LHCN-M2 (cell line): ENCODE measurements at places on chromosomes 6 and 20.

GRCh38 chr6:95321126-95321525 is 256.2 kb upstream of the MANEA start:
- DNase-seq: no peak

DNA sequence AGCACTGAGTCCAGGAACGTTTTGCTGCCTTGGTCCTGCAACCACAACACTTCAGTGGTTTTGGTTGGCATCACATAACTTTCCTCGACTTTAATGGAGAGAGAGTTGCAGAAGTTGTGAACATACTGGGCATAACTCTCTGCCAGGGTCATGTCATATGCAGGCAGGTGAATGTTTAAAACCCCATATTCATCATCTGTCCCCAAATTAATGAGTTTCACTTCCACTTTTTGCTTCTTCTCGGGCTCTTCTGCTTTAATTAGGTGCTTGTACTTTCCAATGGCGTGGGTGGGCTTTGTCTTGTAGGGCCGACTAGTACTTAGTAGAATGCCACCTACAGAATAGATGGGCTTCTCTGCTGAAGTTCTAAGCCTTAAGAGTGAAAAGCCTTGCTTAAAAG is 45.2 kb upstream of the TFAP2A start:
- no peak for DNase-seq

- no peak for DNase-seq
Measured at GRCh38 chr20:4109307-4109940, 94.1 kb upstream of the RNF24 start.

DNA sequence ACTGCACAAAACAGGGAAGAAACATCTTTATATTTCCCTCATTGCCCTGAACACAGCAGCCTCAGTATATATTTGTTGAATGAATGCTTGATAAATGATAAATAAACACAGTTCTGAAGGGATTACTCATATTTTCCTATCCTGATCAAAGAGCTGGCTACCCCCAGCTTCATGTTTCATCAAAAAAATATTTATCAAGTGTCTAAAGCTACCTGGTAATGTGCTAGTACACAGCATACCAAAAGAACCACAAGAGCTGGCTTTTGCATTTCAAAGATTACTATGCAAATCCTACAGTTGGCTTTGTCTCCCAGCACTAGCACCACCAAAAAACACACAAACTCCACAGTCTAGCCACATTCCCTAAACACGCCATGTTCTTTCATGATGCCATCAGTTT is 130.0 kb downstream of the BTBD9 start:
- DNase-seq: peak; percentile 65

- DNase-seq: no peak
Measured at GRCh38 chr6:118017301-118017848, 110.3 kb downstream of the SLC35F1 start.

DNA sequence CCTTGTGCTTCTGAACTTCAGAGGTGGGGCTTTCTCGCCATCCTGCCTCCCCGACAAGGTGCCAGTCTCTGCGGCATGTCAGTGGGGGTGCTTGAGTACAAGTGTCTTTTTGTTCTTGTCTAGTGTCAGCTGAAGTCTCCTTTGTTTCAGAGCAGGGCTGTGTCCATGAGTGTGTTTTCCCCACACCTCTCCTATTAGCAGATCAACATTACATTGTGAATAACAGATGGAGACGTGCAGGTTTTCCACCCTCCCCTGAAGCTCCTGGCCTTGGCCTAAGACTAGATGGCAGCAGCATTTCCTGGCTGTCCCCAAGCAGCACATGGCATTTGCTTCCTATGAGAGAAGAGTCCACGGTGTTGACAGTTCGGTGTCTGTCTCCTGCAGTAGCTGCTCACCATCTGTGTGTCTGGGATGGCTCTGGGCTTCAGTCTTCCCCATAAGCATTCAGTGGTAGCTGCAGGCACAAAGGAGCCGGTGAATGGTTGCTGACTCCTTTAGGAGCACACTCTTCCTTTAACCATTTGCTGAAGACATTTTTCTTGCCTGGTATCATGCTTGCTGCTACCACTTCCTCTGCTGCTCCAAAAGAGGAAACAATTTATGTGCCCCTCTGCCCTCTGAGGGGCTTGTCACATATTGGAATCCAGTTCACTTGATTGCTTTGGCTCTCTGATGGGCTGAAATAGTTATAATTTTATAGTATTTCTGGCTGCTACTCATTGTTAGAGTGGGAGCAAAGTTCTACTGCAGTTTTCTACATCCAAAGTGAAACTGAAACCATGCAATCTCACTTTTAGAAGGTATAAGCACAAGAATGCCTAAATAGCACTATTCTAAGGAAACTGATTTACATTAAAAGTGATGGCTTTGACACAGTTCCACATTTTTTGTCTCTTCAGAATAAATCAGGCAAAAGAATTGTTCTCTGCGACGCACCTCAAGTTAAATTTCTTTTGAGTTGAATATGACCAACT is 913.0 kb downstream of the C6orf118 start:
- DNase-seq: peak; percentile 38

DNA sequence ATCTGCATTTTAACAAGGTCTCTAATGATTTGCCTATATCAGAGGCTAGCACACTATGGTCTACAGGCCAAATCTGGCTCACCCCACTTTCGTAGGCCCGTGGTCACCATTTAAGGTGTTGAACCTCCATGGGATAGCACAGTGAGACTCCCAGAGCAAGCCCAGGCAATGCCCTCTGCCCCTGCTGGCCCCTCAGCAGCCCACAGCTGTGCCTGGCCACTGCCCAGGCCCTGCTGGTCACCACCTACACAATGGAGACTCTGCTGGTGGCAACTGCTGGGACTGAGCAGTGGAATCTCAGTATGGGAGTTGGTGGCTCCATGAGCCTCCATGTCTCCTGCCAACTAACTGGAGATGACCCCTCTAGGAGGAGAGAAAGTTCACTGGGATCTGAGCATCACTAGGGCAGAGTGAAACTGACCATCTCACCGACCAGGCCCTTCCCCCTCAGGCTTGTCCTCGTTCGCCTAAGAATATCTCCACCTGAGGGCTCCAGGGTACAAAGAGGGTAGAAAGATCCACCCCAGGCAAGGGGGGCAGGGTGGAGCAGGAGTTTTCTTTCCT is 2.3 kb downstream of the ANKRD66 start:
- no peak for DNase-seq

DNA sequence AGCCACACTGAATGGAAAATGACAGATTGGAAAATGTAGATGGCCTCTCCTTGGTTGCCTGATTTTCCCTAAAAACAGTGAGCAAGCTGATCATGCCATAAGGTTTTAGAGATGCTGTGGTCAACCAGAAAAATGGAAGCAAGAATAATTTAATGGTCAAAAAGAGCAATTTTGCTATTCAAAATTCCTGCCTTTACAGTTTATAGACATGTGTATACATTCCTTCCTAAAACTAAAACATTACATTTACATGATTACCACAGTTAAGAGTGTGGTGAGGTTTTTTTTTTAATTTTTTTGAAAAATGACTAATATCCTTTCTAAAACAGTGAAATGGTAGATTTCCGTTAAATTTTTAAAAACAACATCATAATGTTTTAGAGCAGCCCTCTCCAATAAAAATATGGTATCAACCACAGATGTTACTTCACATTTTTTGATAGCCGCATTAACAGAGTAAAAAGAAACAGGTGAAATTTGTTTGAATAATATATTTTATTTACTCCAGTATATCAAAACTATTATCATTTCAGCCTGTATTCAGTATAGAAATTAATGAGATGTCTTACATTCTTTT is 407.0 kb upstream of the SOX4 start:
- DNase-seq: peak; percentile 37

GRCh38 chr20:50191544-50192363 is 1.1 kb downstream of the CEBPB start:
- peak; percentile 64 for DNase-seq

- DNase-seq: peak; percentile 80
Measured at GRCh38 chr20:31707994-31708735, 14.5 kb downstream of the BCL2L1 start.

DNA sequence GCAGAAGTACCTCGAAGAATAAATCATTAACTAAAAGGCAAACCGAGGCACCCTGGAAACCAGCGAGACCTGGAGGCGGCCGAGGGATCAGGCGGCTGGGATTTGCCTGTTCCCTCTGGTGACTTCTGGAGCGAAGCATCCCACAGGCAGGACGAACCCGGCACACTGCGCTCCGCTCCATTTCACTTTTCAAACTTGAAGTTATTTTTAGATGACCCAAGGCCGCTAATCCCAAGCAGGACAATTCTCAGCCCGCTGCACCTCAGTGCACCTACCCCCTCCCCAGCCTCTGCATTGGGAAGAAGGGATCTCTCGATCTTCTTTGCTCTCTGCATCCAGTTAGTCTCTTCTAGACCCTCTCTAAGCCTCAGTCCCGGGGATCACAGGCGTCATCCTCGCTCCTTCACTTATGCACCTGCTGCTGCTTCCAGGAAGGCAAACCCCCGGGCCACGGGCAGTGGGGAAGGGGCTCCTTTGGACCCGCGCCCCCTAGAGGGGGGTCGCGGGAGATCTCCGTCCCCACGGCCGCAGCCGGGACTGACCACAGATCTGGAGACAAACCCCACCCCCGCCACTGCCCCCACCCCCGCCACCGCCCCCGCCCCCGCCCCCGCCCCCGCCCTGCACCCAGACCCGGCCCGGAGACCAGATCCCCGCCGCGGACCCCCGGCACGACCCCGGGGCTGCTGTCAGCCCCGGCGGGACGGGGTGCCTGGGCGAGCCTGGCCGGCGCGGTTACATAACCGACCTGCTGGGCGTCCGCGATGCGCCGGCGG is 636 bp downstream of the RCAN2 start:
- DNase-seq: no peak

DNA sequence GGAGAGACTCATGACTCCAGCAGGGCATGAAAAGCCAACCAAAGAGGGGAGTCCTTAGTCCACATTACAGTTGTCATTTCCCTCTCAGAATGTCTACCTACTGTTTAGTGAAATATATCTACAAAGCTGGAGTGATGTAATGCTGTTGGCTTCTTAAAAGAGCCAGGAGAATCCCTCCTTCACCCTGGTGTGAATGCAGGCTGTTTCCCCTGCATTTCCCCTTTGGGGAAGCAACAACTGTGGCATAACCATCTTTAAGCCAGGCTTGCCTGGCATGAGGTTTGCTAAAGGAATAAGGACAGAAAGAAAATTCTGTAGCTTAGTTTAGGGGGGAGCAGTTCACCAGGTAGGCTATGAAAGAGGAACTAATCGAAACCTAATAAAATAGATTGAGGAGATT is 129.5 kb downstream of the CRYBG1 start:
- no peak for DNase-seq

DNA sequence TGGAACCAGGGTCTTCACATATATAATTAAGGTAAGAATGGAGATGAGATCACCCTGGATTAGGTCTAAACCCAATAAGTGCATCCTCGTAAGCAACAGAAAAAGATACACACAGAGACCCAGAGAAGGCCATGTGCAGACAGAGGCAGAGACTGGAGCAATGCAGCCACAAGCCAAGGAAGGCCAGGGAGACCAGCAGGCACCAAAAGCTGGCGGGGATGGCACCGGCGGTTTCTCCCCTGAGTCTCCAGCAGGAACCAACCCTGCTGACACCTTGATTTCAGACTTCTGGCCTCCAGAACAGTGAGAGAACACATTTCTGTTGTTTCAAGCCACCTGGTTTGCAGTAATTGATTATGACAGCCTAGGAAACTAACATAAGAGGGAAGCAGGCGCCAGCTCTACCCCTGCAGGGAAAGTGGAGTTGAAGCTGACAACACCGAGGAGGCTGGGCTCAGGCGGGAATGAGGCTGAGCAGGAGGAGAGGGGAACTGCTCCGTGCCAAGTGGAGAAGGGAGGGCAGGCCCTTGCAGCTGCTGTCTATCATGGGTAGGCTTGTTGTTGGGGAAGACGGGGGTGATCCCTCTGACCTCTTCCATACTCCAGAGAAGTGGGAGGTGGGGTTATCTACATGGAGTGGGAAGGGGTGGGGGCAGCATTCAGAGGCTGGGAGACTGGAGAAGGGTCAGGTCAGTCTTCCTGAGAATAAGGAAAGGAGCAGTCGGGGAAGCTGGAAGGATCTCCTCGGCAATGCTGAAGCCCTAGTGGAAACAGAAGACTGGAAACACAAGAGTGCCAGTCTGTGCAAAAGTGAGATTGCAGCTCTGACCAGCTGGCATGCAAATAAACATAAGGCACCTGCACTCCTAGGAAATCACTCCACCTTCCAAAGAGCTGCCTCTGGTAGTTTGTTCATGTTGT is 72.7 kb downstream of the NFATC2 start:
- DNase-seq: no peak

GRCh38 chr6:128335963-128336362 is 184.4 kb downstream of the PTPRK start:
- DNase-seq: no peak

GRCh38 chr20:36647196-36648121 is 1.5 kb upstream of the SLA2 start:
- no peak for DNase-seq

DNA sequence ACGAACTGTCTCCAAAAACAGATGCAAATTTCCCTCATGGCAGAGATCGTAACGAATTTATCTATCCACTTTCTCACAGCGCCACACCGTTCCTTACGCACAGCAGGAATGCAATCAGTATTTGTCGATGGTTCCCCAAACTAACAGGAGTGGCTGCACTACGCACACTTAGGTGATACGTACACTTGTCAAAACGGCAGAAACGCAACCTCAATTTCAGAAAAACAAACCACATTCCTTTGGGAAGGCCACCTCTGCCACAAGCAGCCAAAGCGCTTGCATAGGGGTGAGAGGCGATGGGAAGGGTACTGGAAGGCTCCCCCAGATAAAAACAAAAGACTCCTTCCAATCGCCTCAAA is 638 bp downstream of the MDN1 start:
- DNase-seq: peak; percentile 28

- DNase-seq: no peak
Measured at GRCh38 chr20:10984913-10985312, 311.1 kb upstream of the JAG1 start.

- DNase-seq: peak; percentile 14
Measured at GRCh38 chr6:151702851-151703658, 104.4 kb upstream of the ESR1 start.

DNA sequence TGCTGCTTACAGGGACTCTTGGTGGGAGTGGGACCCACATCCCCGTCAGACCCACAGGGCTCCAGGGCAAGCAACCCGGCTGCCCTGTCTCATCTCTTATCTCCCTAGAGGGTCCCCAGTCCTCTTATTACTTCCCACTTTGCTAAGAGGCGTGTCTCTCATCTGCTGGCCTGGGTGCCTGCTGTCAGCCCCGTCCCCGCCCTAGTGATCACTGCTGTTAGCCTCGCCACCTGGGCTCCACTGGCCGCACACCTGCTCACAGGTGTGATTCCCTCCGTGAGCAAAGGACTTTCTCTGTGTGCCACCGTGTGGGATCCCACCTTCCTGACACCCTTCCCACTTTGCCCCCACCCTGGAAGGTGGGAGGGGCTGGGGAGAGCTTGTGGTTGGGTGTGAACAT is 57.6 kb downstream of the TCP11 start:
- no peak for DNase-seq

DNA sequence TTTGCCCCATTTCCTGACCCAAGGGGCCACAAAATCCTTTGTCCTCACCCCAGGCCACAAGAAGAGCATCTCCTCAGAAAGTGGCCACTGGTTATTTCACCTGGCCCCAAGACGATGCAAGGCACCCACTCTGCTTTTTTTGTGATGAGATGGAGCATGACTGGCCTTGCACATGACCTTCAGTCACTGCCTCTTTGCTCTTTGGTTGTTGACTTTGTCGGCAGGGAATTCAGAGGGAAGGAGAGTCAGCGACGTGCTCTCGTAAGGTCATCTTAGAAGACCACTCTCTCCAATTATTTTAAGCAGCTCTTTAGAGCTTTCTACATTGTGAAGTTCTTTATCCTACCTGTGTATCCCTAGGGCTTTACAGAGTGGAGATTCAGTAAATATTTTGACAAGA is 306.7 kb downstream of the PLCB1 start:
- DNase-seq: no peak
